G401 (cell line): ENCODE measurements at places on chromosomes 4 and X.

GRCh38 chr4:2843941-2844584, 419 bp downstream of the ADD1 start:
- peak; percentile 46 for DNase-seq

DNA sequence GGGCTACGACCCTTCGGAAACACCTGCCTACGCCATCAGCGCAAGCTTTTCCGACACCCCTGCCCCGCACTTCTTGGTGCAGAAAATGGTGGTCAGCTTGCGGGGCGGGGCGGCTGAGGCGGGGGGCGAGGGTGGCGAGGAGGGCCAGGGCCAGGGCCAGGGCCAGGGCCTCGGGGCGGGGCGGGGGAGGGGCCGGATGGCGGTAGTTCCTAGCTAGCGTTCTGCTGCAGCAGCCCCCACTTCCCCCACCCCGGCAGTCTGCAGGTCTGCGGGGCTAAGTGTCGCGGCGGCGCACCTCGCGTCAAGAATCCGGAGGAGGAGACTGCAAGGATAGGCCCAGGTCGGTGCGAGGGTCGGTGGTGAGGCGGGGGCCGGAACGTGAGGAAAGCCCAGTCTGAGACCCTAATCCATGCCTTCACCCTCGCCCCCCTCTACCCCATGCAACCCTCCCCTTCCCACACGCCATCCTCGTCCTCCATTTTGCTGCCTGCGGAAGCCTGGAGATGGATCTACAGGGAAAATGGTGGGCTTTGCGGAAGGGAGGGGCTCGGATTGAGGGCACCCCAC, 600 bp downstream of the BEX4 start:
- DNase-seq, result peak; percentile 45

GRCh38 chrX:38982843-38983242, 181.6 kb downstream of the MID1IP1 start:
- no peak for DNase-seq

- no peak for DNase-seq
Observed at GRCh38 chrX:66005830-66006449, 33.9 kb downstream of the VSIG4 start.

- no peak for DNase-seq
Observed at GRCh38 chrX:1084689-1085088, 127.8 kb downstream of the CRLF2 start.

GRCh38 chrX:114037515-114037914, 546.4 kb upstream of the HTR2C start:
- DNase-seq, result no peak

DNA sequence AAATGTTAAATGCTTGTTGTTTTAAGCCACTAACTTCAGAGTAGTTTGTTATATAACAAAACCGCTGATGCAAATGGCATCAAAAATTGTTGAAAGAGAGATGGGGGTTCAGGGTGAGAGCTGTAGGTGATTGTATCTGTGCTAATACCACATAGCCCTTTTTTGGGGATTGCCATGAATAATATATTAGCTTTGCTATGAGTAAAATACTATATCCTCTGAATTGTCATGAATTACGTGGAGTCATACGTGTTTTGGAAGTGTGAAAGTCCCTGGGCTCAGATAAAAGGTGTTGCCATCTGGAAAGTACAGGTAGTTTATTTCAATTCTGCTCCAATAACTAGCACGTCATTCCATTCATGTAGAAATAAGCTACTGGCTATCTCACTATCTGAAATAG, 30.6 kb downstream of the DYNLT3 start:
- DNase-seq, result no peak
